ENCODE measurements at places on chromosomes 7 and 10.

- peak; percentile 39 for DNase-seq
These were observed 50.6 kb upstream of the ITGB1 start for GRCh38 chr10:33008499-33009243.

GRCh38 chr10:47286116-47286505, 13.9 kb upstream of the GDF10 start:
- DNase-seq = no peak

- no peak for DNase-seq
These were observed 34.4 kb downstream of the CCDC71L start for GRCh38 chr7:106626376-106627164.

- no peak for DNase-seq
These were observed 9.2 kb upstream of the ADCY1 start for GRCh38 chr7:45564886-45565455.

- DNase-seq = no peak
These were observed 15.2 kb downstream of the ARPC1B start for GRCh38 chr7:99389772-99390171.

GRCh38 chr7:148598351-148598750, 7.8 kb downstream of the C7orf33 start:
- no peak for DNase-seq

DNA sequence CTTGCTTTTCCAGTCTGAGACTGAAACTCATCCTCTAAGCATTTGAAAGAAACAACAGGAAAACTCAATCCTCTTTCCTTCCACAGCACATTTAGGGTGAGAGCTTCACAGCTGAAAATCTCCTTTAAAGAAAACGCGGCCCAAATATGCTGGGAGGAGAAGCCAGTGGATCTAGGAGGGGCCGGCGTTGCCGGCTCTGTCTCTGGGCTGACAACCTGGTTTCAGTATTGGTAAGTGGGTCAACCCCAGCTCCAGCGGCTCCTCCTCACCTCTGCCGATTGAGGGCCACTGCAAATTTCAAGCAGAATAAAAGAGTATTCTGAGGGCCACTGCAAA, 75.3 kb upstream of the CPXM2 start:
- no peak for DNase-seq

- DNase-seq = no peak
These were observed 108.9 kb downstream of the RNLS start for GRCh38 chr10:88473989-88474883.

DNA sequence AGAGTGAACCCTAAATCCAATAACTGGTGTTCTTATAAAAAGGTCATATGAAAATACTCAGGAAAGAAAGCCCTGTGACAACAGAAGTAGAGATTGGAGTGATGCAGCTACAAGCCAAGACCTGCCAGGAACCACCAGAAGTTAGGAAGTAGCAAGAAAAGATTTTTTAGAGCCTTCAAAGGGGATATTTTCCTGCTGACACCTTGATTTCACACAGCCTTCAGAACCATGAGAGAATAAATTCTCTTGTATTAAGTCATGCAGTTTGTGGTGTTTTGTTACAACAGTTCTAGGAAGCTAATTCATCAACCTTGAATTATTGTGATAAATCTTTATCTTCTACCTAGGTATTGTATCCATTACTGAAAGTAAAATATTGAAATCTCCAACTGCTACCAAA, 81.0 kb downstream of the HYCC1 start:
- DNase-seq = no peak

- DNase-seq = no peak
These were observed 103.1 kb downstream of the ETV1 start for GRCh38 chr7:13886356-13886755.

DNA sequence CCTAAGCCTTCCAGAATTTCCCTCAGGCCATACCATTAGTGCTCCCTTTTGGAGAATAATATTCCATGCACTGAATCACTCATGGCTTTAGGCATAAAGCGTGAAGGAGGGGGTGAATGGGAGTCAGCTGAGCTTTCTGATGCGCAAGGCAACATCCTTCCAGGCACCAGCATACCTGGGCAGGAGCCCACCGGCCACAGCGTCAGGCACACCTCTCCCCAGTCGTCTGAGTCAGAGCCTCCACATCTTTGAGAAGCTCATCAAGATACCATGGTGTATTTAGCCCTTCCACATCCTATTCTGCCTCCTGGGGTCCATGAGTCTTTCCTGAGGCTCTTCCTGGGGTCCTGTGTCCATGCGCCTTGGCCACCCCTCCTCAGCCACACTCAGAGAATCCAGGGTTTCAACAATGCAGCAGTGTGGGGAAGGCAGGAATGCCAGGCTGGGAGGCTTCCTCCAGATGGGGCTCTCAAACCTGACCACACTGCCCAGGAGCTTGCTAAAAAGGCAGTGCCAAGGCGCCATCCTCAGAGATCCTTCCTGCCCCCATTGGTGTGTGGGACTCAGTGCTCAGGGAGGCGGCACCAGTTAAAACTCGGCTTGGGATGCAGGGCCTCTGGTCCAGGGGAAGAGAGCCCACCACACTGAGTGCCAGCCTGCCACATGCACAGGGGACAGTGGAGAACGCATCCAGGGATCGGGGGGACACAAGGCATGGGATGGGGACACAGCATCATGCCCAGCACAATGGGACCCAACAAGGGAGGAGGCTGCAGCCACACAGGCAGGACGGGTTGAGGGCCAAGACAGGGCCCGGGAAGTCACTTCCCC, 31.6 kb downstream of the RASGEF1A start:
- no peak for DNase-seq

GRCh38 chr7:51327287-51327717, 10.7 kb upstream of the COBL start:
- no peak for DNase-seq

DNA sequence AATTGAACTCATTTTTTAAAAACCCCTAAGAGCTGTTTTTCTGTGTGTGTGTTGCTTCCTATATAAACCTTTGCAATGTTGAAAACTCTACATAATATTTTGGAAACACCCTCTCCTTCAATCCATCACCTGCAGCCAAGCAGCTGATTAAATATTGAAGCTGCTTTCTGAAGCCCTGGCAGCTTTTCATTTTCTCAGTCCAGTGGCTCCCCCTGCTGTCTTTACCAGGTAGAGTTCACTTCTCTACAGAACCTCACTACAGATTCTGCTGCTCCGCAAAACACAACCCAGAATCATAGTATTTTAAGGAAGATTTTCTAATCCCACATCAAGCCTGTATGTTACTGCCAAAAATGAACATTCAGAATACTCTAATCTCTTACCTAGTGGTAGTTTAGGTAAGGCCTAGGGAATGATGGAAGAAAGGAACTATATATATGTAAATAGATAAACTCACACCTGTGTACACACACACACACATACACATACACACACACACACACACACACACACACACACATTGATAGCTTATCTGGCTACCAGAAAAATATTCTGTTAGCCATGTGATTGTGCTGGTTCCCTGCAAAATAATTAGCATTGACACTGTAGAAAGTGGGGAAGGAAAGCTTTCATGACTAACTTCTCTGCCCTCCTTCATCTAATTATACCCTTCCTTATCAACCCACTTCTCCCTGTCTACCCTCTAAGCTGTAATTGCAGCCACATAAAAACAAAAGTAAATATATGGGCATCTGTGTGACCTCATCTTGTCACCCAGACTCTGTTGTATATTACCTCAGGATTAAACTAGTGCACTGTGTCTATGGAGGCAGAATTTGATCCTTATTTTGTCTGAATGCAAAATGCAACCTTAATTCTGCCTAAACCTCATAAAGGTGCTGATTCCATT, 229.5 kb upstream of the FZD1 start:
- DNase-seq = no peak

GRCh38 chr7:133520248-133520647, 267.4 kb downstream of the EXOC4 start:
- no peak for DNase-seq

DNA sequence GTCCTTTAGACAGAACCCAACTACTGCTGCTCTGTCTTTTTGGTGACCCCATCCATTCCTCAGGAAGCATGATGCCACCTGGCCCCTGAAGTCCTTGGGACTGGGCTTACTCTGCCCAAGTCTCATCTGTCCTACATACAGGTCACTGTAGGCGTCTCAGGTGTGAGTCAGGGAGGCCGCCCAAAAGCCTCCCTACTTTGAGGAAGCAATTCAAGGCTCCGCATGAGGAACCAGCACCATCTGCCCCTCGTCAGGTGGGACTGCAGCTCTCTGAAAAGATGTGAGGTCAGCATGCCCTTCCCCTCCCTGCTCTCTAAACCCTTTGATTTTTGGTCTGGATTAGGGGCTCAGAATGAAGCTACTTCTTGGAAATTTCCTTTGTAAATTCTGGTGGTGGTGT, 354.8 kb downstream of the CXCL12 start:
- no peak for DNase-seq

DNA sequence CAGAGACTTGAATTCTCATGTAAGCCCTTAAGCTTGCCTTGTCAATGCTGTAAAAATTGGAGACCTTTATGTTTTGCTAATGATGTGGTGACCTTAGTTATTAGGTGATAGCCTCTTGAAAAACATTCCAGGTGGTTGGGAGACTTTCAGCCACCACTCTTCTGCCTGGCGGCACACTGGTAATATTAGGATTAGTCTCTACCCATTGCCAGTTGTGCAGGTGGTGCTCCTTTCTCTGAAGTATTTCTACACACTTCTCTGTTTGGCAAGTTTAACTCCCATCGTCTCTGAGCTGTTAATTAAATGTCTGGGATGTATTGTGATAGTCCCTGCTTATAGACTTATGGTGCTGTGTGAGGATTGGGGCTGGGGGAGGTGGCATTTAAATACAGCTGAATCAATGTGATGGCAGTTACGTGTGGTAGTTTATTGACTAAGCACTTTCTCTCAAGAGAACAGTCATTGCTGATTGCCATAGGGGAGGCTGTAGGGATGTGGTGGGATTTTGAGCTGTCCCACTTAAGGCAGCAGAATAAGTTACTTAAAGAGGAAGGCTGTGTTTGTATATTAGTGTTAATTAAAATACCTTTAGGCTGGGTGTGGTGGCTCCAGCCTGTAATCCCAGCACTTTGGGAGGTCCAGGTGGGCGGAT, 61.7 kb downstream of the DAGLB start:
- no peak for DNase-seq

GRCh38 chr7:48938539-48939295, 14.4 kb downstream of the CDC14C start:
- DNase-seq = no peak

- no peak for DNase-seq
These were observed 14.2 kb downstream of the SLC29A3 start for GRCh38 chr10:71333129-71333887.

DNA sequence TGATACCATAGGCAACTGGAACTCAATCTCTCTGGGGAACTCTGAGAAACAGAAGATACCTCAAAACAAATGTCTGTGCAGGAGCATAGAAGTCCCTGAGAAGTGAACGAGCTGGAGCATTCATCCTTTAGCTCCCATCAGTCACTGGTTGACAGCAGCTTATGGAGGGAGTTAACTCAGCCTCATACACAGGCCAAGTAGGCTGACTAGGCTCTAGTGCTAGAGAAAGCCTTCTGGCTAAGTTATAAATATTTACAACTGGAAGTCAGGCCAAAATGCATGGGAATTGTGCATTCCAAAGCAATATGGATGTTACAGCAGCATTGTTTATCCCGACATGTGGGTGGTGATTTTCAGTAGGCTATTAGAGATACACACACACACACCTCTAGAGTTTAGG, 66.5 kb downstream of the ANK3 start:
- no peak for DNase-seq

GRCh38 chr7:30963842-30964241, at the start of gene GHRHR:
Gene GHRHR, plus strand, starts transcription at chr7:30963953. Its CDS starts 116 bp downstream, at chr7:30964069.
- no peak for DNase-seq

DNA sequence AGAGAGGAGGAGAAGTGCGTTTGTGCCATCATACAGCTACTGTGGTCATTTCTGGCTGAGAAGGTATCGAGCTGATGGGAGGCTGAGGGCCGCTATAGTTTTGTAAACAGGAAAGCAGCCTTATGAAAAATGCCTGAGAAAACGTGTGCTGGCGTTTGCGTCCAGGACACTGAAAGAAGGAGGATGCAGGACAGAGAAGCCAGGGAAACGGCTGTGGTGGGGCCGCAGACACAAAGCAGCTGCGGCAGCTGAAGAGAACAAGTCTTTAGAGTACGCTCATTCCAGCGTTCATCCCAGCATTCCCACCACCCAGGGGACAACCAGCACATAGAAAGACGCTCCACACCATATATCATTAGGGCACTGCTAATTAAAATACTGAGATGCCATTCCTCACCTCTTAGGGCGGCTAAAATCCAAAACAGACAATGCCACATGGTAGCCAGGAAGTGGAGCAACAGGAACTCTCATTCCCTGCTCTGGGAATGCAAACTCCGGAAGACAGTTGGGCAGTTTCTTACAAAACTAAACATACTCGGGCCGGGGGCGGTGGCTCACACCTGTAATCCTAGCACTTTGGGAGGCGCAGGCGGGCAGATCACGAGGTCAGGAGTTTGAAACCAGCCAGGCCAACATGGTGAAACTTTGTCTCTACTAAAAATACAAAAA, 18.4 kb downstream of the GNA12 start:
- DNase-seq = no peak

GRCh38 chr7:12458520-12459131, 55.0 kb upstream of the VWDE start:
- no peak for DNase-seq

DNA sequence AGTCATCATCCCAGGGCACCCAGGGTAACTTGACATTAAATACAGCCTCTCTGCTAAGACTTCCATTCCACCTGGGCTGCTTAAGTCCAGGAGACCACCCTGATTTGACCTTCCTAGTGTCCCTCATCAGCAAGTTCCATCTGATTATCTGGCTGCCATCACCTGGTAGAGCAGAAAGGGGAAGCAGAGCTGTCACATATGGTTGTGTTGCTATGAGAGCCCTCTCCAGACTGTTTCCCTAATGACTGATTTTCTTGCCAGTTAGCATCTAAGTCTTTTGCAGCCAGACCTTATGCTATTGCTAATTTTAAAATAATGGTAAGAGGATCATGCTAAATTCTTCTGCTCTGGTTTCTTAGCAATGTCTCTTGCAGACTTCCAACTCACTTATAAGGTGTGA, 38.7 kb downstream of the KCNH2 start:
- DNase-seq = no peak

- DNase-seq = no peak
These were observed 324.1 kb upstream of the BMPER start for GRCh38 chr7:33581236-33581635.

GRCh38 chr7:21108182-21108581, 319.7 kb upstream of the SP4 start:
- no peak for DNase-seq

GRCh38 chr10:21715531-21716195, 181.6 kb downstream of the MLLT10 start:
- no peak for DNase-seq

GRCh38 chr7:637826-638225, 88.7 kb upstream of the DNAAF5 start:
- DNase-seq = no peak
